ENCODE measurements at places on chromosomes 12 and 14.
A peak's percentile ranks its signal among the peaks of the same experiment; 100 is the strongest.

GRCh38 chr12:112854344-112854743 is 52.4 kb upstream of the OAS1 start:
- no peak for DNase-seq

GRCh38 chr14:23078692-23079116 is 16.2 kb downstream of the ACIN1 start:
- peak; percentile 85 for DNase-seq

DNA sequence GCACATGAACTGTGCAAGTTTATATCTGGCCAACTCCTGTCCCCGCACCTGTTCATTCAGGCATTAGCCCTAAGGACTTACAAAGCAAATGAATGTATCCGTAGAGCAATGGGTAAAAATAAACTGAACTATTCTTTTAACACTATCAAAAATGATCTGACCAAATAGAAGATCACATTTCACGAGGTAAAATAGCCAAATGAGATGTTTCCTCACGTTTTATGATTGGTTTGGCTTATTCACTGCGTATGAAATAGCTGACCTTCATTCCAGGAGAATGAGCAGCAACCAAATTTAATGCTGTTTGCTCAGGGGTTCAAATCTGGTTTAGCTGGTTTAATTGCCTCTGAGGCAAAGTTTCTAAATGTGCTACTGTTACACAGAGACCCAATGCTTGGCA is 216.0 kb upstream of the EEA1 start:
- no peak for DNase-seq

DNA sequence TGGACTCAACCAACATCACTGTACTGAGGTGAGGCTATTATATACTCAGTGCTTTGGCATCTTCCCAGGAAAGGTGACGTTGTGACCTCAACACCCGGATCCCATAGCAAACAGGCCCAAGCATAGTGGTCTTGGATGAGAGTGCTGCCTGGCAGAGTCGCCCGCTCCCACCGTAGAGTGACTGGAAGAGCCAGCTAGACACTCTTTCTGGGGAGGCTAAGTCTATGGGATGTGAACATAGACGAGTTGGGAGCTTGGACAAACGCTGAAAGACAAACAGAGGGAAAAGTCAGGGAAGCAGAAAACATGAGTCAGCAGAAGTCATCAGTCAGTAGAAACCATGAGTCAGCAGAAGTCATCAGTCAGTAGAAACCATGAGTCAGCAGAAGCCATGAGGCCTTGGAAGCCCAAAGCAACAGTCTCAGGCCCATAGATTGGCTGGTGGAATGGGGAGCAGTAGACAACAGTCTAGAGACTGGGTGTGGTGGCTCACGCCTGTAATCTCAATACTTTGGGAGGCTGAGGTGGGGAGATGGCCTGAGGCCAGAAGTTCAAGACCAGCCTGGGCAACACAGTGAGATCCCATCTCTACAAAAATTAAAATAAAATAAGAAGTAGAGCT is 66.4 kb upstream of the MAP1LC3B2 start:
- DNase-seq: no peak
